Bronchus fibroblast of lung (primary cell): ENCODE measurements at places on chromosomes 6 and 20. TPM values are rescaled to one million over a fixed set of nuclear protein-coding genes. Genes with fewer than 3 reads are reported as not detected.

The ACTR5 gene
- total RNA-seq = 6.2 and 7.7 TPM in 2 replicates

The SAMD3 gene
- not detected in 2 replicates for total RNA-seq

The ATAT1 gene
- 4.5 and 6.4 TPM in 2 replicates for total RNA-seq

The BANF2 gene
- total RNA-seq = not detected in 2 replicates

The RIPPLY2 gene
- 0.74 TPM in 1 of 2 replicates, not detected in the other for total RNA-seq

The ZNF133 gene
- 13.5 and 17.7 TPM in 2 replicates for total RNA-seq

The IL17A gene
- total RNA-seq = not detected in 2 replicates

The TEAD3 gene
- 27.9 and 31.8 TPM in 2 replicates for total RNA-seq

The RUNX2 gene
- 8.6 and 9.2 TPM in 2 replicates for total RNA-seq

The FAM83C gene
- under 0.01 TPM in 1 of 2 replicates, not detected in the other for total RNA-seq

The LSM2 gene
- total RNA-seq = 133 and 134 TPM in 2 replicates

The MAK gene
- 0.15 TPM in 1 of 2 replicates, not detected in the other for total RNA-seq

The HEY2 gene
- total RNA-seq = not detected in 2 replicates
